GM12865 (cell line): ENCODE measurements at places on chromosomes 16 and 17.
A peak's percentile ranks its signal among the peaks of the same experiment; 100 is the strongest.

DNA sequence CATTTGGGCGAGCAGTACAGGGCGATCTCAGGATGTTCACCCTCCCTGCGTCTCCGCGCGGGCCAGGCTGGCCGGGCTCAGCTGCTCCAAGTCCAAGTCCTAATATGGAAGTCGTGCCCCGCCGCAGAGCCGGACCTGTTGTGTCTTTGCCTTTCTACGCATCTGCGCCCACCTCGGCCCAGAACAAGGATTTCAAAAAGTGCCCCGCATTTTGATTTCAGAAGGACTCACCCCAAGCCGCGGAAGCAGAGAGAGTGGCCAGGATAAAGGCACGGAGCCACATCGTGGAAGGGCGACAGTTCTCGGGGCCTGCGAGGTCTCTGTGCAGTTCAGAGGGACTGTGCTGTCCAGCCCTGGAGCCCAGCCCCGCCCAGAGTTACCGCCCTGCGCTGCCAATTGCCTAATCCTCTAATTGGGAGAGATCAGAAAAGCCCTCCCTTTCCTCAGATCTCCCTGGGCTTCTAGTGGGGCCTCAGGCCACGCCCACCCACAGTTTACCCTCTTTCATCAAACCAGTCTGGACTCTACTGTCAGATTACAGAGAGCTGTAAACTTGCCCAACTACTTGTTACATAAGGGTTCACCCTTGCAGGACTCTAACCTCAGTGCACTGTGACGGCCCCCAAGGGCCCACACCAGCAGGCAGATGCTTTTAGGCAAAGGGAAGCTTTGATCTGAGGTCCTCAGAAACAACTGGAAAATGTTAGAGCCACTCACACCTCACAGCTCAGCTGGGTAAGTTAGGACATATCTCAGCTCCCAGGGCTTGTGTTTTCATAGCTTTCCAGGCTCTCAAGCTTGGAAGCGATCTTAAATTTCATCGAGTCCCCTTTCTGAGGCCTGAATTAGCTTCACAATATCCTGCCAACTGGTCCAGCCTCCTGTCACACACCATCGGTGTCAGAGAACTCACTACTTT, at the start of gene CES1:
CES1 (minus strand) TSS at position 324 of the 919 bp plus-strand sequence; CDS start at position 283, 41 bp downstream.
- no peak for DNase-seq

- DNase-seq, result no peak
Observed at GRCh38 chr17:41777574-41778188, 8.8 kb downstream of the JUP start.

DNA sequence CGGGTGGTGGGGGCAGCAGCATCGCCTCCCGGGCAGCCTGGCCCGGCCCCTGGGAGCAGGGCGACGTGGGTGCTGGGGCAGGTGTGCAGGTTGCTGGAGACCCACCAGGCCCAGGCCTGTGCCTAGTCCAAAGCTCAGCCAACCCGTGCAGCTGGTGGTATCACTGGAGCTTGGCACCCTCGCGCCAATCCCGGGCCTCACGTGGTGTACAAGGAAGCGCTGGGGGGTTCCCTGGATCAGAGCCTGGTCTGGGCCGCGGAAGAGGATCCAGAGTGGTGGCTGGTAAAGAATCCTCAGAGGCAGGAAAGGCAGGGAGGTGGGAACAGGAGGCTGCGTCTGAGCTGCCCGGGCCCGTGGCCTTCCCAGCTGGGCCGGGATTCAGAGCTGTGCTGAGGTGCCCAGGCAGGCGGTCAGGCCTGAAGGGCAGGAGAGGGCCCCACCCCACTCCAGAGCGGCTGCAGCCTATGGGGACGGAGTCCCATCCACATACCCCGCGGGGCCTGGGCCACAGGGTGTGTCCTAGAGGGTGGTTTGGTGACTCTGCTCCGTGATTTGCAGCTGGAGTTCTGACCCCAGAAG, 36.2 kb downstream of the ZFPM1 start:
- no peak for DNase-seq

GRCh38 chr17:79071161-79071740, 3.4 kb upstream of the ENGASE start:
- no peak for DNase-seq

DNA sequence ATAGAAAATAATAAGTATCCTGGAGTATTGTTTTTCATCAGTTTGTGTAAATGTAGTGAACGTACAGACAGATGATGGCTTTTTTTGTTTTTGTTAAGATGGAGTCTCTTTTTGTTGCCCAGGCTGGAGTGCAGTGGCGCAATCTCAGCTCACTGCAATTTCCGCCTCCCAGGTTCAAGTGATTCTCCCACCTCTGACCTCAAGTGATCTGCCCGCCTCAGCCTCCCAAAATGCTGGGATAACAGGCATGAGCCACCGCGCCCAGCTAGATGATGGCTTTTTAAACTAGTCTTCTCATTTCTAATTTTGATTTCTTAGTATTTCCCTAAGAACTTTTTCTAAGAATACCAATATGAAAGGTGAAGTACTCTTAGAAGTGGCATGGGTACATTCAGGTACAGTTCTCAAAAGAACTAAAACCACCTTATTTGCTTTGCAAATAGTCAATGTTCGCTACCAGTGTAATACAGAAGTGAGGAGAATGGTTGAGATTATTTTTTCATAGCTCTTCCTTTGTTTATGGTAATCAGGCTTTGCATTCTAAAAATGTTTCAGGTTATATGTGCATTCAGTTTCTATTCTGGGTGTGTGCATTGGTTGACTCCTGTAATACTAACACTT, 34.2 kb downstream of the TTC19 start:
- DNase-seq, result peak; percentile 10

GRCh38 chr17:76307966-76308338, at the start of gene QRICH2:
TSS of gene QRICH2 (minus strand) at chr17:76308276. CDS start at chr17:76307998, 278 bp downstream.
- DNase-seq, result no peak

GRCh38 chr17:57394375-57394774, 138.1 kb downstream of the MSI2 start:
- DNase-seq, result no peak

DNA sequence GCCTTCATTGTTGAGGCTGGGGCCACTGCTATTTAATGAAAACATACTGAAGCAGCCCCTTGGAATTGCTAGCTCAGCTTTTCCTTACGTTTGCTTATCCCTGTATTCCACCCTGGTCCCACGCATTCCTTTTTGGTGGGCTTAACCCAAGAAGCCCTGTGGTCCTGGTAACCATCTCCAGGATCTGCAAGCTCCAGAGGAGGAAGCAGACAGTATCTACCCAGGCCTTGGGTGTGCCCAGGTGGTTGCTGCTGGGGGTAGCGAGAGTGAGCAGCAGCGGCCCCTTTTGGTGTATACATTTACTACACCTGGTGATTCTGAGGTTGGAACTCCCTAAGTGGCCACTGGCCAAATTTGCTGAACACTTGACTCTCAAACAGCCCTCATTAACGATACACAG, 97.7 kb downstream of the CBLN1 start:
- DNase-seq, result peak; percentile 20

DNA sequence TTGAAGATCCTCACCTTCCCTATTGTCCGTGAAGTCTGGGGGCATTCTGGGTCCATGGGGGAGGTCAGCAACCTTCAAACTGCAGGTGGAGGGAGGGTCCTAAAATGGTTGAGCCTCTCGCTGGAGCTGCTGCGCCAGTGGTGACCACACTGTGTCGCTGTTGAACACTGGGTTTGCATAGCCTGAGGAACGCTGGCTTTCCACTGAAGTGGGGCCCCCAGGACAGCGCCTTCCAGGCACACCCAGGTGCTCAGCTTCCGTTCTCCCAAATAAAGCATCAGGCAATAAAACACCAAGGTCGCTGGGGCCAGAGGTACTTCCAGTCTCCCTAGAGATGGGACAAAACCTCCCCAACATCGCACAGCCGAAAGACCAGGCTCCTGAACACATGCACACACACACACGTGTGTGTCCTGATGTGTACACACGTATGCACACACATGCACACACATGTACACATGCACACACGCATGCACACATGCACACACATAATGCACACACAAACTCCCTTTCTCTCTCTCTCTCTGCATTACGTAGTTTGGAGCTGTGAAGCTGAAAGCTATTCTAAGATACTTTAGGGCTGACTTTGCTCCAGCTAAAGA, 120.6 kb downstream of the IRF8 start:
- no peak for DNase-seq

DNA sequence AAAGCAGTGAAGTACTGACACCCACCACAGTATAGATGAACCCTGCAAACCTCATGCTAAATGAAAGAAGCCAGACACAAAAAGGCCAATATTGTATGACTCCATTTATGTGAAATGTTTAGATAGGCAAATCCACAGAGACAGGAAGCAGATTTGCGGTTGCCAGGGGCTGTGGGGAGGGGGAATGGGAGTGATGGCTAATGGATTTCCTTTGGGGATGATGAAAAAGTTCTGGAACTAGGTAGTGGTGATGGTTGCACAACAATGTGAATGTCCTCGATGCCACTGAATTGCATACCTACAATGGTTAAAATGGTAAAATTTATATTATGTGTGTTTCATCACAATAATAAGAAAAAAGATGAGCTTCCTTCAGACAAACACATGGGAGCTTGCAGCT, 28.4 kb upstream of the WFIKKN2 start:
- DNase-seq, result no peak

- no peak for DNase-seq
Observed at GRCh38 chr17:76351526-76352071, 2.1 kb downstream of the PRPSAP1 start.

GRCh38 chr17:18184143-18185031, 759 bp downstream of the ALKBH5 start:
- DNase-seq, result peak; percentile 64

GRCh38 chr17:63116228-63116627, 150.2 kb downstream of the TANC2 start:
- DNase-seq, result no peak

GRCh38 chr16:26454102-26454501, 612.6 kb upstream of the C16orf82 start:
- DNase-seq, result no peak

DNA sequence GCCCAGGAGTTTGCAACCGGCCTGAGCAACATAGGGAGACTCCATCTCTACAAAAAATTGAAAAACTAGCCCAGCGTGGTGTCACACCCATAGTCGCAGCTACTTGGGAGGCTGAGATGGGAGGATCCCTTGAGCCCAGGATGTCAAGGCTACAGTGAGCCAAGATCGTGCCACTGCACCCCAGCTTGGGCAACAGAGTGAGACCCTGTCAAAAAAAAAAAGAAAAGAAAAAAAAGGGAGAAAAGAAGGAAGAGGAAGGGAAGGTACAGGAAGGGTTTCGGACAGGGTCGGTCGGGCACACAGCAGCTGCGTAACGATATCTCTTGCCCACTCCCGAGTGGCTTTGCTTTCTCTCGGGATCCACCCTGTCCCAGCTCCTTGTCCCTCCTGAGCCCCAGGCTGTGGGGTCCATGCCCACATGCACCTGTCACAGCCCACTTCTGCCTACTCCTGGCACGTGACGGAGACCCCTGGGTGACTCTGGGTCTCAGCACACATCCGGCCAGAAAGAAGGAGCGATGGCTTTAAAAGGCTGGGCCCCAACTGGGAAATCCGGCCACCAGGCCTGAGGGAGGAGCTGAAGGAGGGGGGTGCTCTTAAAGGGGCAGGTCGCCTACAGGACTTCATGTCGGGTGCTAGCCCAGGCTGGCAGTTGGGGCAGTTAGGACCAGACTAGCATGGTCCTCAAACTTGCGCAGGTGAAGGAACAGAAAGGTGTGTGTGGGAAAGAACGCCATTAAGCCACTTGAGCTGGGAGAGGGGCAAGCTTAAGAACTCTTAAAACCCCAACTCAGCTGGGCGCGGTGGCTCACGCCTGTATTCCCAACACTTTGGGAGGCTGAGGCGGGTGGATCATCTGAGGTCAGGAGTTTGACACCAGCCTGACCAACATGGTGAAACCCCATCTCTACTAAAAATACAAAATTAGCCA, at the start of gene GHDC:
GHDC (minus strand) TSS at position 526 of the 931 bp plus-strand sequence. CDS start 913 bp downstream, outside the sequence.
- peak; percentile 91 for DNase-seq

DNA sequence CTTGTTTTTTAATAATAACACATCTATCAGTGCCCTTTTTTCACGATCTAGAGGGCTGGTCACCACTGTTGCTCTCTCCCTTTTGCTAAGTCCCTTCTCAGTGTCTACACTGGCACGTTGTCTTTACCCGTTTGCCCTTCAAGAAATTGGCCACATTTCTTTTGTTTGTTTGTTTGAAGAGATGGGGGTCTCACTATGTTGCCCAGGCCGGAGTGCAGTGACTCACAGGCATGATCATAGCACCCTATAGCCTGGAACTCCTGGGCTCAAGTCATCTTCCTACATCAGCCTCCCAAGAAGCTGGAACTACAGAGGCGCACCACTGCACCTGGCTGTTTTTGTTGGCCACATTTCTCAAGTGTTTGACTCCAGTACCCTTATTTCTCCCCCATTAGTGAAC, 138.0 kb upstream of the AXIN2 start:
- no peak for DNase-seq

GRCh38 chr17:76053246-76054111, 18.8 kb downstream of the SRP68 start:
- DNase-seq, result no peak

GRCh38 chr16:720447-720989, 428 bp upstream of the ANTKMT start:
- peak; percentile 85 for DNase-seq

DNA sequence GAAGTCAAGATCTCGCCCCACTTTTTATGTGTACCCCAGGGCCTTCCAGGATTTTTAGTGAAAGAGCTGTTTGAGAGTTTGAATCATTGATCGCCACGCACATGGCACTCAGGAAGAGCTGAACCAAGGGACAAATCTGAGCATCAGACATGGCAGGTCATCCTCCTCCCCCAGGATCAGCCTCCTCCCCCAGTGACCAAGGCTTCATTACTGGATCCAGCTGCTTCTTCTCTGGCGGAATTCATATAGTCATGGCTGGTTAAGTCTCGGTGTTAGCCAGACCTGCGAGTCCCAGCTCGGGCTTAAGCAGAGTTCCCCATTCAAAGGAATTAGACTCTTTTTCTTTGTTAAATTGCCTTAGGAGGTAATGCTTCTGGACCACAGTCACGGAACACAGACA, 32.5 kb downstream of the CDRT4 start:
- DNase-seq, result no peak

DNA sequence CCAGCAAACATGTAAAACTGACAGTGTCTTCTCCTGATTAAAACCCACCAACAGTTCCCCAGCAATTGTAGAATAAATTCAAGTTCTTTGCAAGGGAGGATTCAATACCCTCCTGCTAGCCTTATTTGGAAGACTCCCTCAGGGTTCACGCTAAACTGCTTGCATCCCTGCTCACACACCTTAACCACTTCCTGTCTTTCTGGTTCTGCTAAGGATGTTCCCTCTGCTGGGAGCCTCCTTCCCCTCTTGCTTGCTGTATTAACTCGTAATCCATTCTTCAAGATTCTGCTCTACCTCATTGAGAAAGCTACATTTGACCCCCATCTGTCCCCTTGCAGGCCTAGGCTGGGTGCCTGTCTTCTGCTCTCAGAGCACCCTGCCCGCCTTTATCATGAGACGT, 2.3 kb upstream of the SHISA6 start:
- no peak for DNase-seq

- DNase-seq, result peak; percentile 36
Observed at GRCh38 chr17:30921544-30922196, at the start of gene ADAP2. TSS of gene ADAP2 (plus strand) at chr17:30921945. CDS start at chr17:30922015, 70 bp downstream.

GRCh38 chr17:36506249-36506826, 19.9 kb downstream of the ZNHIT3 start:
- DNase-seq, result no peak
